ENCODE measurements at places on chromosomes 7 and 10.
A peak's percentile ranks its signal among the peaks of the same experiment; 100 is the strongest.

DNA sequence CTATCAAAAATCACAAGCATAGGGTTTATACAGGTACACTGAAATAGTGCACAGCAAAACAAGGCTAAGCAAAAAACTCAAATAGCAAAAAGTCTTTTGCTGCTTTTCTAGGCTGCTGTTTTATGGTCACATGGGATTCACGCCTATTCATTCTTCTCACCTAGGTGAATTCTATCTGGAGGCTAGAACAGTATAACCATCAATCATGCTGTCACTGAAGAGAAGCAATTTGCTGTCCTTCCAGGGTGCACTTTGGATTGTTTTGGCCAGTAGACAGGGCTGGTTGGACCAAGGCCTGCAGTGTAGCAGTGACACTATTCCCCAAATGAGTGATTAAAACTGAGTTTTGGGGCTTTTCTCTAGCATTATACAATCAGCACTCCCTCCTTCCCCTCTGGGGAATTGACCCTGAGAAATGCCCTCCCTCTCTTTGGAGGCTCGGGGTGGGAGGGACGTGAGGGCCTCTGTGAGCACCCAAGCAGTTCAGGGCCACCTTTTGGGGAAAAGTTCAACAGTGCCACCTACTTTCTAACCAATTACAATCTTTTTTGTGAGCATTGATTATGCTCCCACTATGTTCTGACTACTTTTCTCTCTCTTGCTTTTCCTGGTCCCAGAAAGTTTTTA lies 16.2 kb upstream of the SND1 start:
- DNase-seq: no peak

DNA sequence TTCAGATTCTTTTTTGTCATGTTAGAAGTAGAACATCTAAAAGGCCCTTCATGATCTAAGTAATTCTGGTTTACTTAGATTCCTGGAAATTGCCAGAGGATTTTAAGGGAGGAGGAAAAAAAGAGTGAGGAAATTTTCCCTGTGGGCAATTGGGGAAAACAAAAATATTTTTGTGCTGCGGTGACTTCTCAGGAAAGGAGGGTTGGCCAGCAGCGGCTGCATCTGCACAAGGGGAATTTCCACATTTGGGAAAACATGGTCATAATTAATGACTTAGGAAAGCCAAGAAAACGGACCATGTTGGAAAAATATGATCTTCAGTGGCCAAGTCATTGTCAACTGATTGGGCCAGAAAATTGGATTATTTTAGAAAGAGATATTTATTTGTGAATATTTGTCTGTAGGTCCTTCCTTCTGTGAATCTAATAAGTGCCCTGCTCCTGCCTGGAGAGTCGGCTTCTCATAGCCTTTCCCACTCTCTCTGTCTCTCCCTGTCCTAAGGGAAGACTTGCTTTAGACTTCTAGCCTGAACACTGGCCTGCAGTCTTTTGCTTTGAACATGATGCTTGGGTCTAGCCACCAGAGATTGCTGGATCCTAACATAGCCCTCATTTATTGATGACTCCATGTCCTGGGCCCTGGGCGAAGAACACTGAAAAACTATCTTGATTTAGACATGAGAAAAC lies 124.2 kb upstream of the MKLN1 start:
- no peak for DNase-seq

GRCh38 chr10:67385566-67385965 lies 310.4 kb downstream of the CTNNA3 start:
- DNase-seq: no peak

DNA sequence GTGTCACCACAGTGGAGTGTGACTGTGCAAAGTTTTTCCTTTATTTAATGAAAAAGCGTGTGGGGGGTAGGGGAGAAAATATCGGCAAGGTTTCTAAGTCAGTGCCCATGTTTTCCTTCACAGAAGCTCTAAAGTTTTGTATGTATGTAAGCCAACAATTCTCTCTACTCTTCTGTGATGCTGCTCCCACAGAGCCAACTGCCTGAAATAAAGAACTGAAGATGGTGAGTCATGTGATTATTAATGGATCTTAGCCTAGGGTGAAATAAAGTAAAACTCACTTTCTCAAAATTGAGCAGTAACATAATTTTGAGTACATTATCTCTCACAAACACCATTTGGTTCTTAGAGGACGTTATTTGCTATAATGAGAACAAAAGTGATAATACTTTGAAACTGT lies 143.7 kb downstream of the ELMO1 start:
- no peak for DNase-seq

DNA sequence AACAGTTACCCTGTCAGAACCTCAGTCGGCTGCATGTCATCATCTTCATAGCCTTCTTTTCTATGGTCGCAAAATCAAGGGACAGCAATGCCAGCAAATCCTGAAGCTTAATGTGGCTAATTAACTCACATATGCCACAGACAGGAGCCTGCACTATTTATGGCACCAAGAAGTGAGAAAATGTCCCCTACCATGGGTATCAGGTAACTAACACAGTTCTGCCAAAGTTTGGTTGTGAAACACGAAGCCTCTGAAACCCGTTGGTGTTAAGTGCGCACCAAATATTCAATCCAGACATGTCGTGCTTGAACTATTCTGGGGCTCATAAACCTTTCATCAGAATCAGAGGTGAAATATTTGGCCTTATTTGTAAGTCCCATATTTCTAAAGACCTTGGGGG lies 63.3 kb downstream of the EVX1 start:
- no peak for DNase-seq

DNA sequence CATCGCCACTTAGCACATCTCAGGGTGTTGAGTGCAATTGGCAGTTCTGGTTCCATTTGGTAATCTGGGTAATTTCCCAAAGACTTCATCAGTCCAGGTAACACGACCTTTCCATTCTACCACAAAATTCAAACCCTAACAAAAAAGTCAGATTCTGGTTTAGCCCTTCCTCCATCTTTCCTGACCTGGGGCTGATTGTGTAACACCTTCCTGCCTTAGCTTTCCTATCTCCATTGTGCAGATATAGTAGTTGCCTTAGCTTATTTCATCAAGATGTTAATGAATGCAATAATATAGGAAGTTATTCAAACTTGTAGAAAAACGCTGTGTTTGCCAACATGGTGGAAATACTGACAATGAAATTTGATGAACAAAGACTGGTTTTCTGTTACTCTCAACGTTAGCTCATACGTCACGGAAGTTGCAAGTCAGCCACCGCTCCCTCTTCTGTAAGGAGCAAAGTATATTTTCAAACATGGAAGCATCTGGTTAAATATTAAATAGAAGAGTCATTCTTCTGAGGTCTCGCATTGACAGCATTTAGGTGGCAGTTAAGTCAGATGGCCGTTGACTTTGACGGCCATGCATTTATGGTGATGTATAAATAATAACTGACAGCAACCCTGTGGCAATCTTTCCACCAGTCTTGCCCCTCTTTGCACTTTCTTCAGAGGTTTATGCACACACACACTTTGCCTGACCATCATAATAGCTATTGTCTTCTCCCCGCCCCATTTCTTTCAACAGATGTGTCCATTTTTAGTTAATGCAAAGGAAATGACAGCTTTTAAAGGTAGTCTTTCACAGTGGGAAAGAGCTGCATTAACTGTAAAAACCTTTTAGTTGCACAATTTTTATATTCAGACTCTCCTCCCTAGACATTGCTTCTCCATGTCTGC lies 205.1 kb upstream of the BMPER start:
- no peak for DNase-seq

DNA sequence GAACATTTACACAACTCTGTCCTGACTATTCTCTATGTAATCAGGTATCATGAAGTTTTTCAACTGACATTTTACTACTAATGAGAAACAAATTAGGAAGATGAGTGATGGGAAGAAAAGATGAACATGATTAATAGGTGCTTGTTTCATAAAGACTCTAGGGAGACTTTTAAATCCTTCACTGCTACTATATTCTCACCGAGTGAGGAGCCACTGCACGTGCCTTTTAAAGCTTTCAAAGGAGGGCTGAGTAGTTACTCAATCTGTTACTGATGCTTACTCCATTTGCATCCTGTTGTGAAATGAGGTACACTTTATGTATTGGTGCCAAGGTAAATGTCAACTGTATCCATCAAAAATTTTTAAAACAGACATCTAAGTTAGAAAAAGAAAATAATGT lies 1.3 kb upstream of the COMMD3 start:
- no peak for DNase-seq

DNA sequence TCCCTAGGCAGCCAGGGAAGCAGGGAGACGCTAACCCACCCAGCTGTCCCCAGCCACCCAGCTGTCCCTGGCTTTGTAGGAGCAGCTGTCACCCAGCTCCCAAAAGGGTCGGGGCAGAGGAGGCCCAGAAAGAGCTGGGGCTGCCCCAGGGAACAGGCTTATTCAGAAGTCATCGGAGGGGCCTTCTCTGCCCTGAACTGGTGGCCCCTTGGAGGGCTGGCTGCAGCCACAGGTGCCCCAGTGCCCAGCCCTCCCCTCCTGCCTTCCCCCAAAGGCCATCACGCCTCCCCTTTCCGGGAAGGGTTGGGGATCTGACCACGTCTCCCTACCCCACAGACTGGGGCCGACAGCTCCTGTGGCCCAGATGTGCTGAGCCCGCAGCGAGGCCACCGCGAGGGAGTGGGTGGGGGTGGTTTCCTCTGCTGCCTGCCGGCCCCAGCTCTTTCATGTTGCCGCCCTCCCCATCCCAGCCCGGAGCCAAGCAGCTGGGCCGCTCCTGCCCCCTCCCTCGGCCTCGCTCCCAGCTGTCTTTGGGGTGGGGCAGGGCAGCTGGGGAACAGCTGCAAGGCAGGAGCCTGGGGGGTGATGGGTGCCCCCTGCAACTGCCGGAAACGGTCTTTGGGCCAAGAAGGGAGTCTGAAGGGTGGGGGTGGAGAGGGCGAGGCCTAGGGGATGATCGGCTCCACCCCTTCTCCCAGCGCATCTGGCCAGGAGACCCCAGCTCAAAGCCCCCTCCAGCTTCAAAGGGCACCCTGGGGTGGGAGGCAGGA lies 16.8 kb downstream of the TRIM8 start:
- DNase-seq: peak; percentile 50

GRCh38 chr10:131935260-131935659 lies 34.5 kb downstream of the PPP2R2D start:
- no peak for DNase-seq

DNA sequence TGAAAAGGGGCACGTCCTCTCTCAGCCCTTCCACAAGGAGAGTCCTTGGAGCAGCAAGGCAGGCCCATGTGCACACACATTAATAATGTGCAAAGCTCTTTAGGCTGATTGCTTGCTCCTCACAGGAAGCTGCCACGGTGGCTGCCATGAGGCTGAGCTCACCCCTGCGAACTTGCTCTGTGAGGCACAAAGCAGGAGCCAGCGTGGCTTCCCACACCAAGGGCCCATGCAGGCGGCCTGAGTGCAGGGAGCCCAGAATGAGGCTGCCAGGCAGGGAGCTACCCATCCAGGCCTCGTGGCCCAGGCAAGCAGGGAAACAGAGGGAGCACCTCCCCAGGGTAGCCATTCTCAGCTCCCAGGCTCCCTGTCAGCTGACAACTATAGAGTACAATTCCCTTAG lies 242.9 kb downstream of the GRID1 start:
- no peak for DNase-seq

- peak; percentile 85 for DNase-seq
These were observed 35.4 kb downstream of the KLF6 start for GRCh38 chr10:3749600-3749999.

GRCh38 chr7:93890464-93891068 lies at the start of gene TFPI2:
Gene TFPI2 (minus strand): TSS chr7:93890753. CDS start chr7:93890678, 75 bp downstream.
- no peak for DNase-seq

- no peak for DNase-seq
These were observed 108.6 kb upstream of the TAC1 start for GRCh38 chr7:97623333-97623732.

- no peak for DNase-seq
These were observed 4.6 kb downstream of the STRA8 start for GRCh38 chr7:135238112-135238744.

- DNase-seq: no peak
These were observed 7.6 kb downstream of the WNT8B start for GRCh38 chr10:100470367-100470766.

- no peak for DNase-seq
These were observed 8.6 kb downstream of the GDF2 start for GRCh38 chr10:47330804-47331203.

GRCh38 chr7:124497176-124497575 lies 268.4 kb downstream of the GPR37 start:
- DNase-seq: no peak

DNA sequence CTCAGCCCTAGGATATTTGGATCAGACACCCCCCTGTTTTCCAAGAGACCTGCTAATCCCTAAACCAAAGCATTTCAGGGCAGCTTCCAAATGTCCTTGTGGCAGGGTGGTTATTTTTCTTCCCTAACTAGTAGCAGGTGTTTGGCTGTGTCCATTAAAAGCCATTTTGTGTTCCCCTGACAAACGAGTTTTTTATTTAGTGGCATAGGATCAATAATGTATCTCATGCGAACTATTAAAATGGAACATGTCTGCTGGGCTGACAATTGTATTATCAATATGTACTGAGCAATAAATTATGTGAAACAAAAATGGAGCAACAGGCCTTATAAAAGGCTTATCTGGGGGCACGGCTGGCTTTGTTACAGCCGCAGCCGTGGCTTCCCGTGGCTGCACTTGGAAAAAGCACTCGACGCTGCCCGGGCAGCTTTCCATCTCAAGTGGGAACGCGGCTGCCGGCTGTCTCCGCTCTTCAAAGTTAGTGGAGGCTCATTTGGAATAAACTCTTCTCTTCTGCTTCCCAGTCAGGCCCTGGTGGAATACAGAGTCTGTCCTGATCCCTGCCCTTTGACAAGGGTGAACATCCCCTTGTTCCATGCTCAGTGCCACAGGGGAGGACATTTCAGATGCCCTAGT lies 554.3 kb downstream of the TYW1 start:
- DNase-seq: no peak

DNA sequence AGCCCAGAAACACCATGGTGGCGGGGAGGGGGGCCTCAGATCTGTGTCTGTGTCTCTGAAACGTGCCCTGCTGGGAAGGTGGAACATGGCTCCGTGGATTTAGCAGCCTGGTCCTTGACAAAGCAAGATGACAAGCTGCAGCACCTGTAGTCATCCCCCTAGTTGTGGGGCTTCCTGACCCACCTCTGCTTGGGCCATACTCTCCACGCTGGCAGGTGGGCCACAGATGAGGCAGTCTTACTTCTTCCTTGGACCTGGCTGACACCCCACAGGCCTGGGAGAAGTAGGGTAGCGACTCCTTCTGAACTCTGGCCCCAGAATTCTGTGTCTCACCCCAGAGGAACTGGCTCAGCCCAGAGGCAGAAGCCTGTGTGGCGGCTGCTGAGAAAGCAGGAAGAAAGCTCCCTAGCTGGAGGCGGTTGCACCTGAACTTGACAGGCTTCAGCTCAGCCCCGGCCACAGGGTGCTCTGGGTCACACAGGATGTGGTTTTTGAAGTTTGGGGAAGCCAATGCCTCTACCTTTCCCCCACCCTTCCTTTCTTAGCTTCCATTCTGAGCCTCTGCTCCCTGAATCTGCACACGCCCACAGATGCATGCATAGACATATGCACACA lies 113.9 kb downstream of the ABLIM1 start:
- no peak for DNase-seq

Data from suppressor macrophage treated with lipopolysaccharide for 4 hours (primary cell).